ENCODE measurements at places on chromosomes 5 and 9.

GRCh38 chr9:126696401-126697145, 82.8 kb downstream of the LMX1B start:
- no peak for DNase-seq

DNA sequence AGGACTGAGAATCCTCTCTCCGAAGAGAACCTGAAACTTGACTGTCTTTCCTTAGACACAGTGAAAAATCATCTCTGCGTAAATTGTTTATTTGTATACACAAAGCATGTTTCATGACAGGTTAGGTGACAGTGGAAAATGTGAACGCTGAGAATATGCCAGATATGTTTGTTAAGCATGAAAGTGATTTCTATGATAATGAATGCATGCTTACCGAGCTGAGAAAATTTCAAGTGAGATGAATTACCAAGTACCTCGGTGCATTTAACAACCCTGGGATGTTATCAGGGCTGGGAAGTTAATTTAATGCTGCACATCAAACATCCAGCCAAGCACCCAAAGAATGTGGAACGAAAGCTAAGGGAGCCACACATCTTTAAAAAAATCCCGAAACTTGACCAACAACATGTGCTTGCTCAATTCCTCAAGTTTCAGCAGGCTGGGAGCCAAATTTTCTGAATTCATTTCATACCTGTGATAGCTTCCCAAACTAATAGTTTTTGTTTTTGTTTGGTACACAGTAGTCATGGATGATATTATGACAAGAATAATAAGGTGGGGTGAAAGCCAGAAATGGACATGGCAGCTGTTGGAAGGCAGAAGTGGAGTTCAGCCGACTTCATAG, 336.9 kb downstream of the ARHGEF28 start:
- no peak for DNase-seq

- no peak for DNase-seq
Measured at GRCh38 chr5:147382776-147383175, 127.1 kb downstream of the DPYSL3 start.

GRCh38 chr9:70160686-70161600, 97.8 kb upstream of the SMC5 start:
- DNase-seq, result no peak

- DNase-seq, result no peak
Measured at GRCh38 chr9:72440378-72440777, 75.4 kb upstream of the ZFAND5 start.

DNA sequence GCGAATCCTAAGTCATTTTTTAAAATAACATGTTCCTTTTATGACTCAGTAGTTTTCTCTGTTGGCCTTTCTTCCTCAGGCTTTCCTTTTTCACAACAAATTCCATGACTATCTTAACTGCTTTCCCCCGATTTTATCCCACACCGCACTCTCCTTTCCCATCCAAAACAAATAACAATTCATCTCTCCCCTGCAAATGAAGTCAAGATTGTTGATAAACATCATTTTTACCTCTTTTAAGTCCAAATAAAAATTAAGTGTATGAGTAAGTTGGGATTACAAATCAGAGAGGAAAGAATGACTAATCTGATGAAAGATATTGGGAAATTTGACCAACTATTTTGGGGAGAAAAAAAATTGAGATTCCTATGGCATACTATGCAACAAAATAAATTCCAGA, 47.3 kb downstream of the SEC61B start:
- DNase-seq, result no peak

- no peak for DNase-seq
Measured at GRCh38 chr9:85185486-85186217, 516.1 kb downstream of the NTRK2 start.

DNA sequence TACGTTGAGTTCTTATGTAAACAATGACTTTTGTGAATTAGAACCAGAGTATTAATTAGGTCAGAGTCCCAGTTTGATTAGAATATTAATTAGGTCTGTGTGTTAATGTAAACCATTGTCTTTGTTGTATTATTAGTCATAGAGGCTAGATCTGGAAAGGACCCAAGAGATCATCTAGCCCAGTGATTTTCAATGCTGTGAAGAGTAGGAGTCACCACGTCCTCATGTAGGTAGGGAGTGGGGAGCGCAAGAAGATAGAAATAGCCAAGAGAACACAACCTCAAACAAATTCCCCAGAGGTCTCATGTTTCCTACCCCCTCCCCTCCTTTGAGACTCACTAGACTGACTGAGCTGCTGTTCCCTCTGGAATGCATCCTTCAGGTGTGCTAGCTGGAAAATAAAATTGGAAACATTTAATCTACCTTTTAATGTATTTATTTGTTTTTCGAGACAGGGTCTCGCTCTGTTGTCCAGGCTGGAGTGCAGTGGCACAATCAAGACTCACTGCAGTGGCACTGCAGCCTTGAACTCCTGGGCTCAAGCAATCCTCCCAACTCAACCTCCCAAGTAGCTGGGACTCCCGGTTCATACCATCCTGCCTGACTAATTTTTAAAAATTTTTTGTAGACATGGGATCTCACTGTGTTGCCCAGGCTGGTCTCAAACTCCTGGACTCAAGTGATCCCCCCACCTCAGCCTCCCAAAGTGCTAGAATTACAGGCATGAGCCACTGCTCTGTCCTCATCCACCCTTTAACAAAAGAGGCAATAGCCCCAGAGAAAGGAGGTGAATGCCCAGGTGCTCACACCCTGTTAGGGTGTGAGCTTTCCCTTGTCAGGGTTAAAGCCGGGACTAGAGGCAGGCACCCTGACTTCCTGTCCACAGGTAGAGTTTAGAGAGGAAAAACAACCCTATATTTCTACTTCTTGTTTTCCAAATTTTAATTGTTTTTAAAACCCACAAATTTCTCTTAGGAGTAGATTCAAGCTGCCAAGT, 92.9 kb downstream of the INIP start:
- no peak for DNase-seq

GRCh38 chr5:177438468-177438867, 8.1 kb upstream of the PRR7 start:
- no peak for DNase-seq

- DNase-seq, result no peak
Measured at GRCh38 chr5:77871946-77872345, 95.8 kb upstream of the TBCA start.

DNA sequence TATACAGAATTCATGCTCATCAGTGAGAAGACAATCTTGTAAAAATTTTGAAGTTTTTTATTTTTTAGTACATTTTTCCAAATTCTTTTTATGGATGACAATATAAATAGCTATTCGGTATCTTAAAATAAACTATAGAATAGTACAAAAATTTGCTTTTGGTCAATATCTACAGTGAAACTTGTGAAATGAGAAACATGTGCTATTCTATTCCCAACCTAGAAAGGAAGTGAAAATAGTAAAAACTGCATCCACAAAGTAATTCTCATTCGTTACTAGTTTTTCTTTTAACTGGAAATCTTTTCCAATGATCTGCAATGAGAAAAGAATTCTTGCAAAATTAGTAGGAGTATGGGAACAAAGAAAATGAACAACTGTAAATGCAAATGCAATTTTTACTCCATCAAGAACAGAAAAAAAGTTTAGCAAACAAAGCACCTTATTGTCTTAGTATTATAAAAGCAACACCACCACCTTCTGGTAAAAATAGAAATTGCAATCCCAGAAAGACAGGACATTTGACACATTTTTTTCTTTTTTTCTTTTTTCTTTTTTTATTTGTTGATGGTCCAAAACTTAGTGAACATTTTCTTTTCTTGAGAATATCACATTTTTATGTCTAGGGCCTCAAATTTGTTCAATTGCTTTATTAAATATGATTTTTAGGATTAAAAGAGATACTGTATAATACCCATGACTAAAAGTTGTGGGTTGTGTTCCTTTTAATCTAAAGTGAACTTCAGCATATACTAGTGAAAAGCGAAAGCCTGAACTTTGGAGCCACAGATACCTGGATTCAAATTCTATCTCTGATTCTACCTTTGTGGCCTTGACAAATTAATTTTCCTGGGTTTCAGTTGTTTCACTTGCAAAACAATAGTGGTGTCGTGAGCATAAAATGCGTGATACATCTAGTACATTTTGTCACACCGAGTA, 72.3 kb downstream of the SLCO4C1 start:
- no peak for DNase-seq

GRCh38 chr9:134262035-134262434, 64.2 kb upstream of the RXRA start:
- DNase-seq, result no peak

DNA sequence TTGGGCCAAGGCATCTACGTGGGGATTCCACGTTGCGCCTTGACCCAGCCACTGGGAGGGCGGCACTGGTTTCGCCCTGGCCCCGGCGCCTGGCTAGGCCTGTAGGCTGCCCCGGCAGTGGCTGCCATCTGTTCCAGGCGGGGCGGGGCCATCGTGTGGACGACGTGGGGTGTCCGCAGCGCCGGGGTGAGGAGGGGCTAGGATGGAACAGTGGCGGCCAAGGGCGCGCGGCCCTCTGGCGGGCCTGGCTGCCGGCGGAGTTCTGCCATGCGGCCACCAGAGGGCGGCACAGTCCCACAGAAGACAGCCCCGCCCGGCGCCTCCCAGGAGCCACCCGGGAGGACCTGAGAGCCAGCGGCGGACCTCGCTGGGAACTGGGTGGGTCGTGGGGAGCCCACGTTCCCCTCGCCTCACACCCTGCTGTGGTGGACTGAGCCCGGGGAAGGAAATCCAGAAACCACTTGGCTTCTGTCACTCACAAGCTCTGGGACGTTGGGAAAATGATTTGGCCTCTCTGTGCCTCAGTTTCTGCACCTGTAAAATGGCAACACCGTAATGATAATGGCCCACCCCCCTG, 22.6 kb upstream of the RAPGEF1 start:
- DNase-seq, result peak; percentile 79

- DNase-seq, result no peak
Measured at GRCh38 chr5:135514116-135514515, 21.6 kb downstream of the NEUROG1 start.

- DNase-seq, result no peak
Measured at GRCh38 chr5:64775291-64775690, 6.6 kb downstream of the CWC27 start.

DNA sequence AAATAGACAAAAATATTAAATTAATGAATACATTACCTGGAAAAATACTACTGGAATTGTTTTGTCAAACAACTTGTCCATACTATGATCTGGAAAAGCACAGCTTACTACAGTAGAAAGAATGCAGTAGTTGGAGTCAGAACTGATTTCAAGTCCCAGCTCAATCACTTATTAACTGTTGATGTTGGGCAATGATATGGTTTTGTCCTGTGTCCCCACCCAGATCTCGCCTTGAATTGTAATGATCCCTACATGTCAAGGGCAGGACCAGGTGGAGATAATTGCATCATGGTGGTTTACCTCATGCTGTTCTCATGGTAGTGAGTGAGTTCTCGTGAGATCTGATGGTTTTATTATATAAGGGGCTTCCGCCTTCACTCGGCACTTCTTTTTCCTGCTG, 247.5 kb downstream of the CD180 start:
- DNase-seq, result no peak

GRCh38 chr5:110268283-110268682, 458.2 kb downstream of the TMEM232 start:
- no peak for DNase-seq

- DNase-seq, result no peak
Measured at GRCh38 chr5:72917371-72917776, 38.5 kb upstream of the FCHO2 start.

- DNase-seq, result no peak
Measured at GRCh38 chr5:14172149-14172795, 29.1 kb downstream of the TRIO start.

- peak; percentile 99 for DNase-seq
Measured at GRCh38 chr9:18393340-18394130, 80.4 kb upstream of the ADAMTSL1 start.

- no peak for DNase-seq
Measured at GRCh38 chr5:124546643-124547042, 199.8 kb downstream of the ZNF608 start.

DNA sequence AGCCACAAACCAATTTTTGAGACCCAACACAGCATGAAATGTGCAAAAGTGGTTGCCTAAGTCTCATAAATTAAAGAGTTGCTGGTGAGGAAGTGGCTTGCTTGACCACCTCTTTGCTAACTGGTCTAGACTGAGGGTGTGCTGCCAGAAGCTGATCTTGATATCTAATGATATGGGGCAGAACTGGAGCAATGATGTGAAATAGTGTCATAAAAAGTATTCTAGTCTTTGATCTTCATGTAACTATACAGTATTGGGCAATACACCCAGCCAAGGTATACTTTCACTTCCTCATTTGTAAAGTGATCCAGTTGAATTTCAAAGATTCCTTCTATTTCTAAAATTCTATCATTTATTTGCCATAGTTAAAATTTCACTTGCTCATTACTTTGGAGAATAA, 5.9 kb upstream of the YTHDC2 start:
- DNase-seq, result no peak

DNA sequence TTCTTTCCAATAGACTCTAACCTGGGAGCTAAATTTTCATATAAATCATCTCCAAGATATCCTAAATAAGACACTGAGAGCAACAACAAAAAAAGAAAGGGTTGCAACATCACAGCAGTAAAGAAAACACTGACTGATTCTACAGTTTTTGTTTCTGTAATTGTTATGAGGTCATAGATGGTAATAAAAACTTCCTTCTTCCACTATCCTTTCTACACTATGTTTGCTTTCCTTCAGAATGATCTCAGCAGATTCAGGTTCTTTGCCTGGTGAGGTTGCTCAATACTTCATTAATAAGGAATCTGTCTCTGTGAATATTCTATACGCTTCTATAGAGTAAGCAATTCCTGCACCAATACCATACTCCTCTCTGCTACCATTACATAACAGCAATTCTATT, 835.6 kb upstream of the GRAMD2B start:
- no peak for DNase-seq

- no peak for DNase-seq
Measured at GRCh38 chr5:149474198-149474597, 77.0 kb downstream of the CSNK1A1 start.
